ENCODE measurements at places on chromosomes 5 and 9.

DNA sequence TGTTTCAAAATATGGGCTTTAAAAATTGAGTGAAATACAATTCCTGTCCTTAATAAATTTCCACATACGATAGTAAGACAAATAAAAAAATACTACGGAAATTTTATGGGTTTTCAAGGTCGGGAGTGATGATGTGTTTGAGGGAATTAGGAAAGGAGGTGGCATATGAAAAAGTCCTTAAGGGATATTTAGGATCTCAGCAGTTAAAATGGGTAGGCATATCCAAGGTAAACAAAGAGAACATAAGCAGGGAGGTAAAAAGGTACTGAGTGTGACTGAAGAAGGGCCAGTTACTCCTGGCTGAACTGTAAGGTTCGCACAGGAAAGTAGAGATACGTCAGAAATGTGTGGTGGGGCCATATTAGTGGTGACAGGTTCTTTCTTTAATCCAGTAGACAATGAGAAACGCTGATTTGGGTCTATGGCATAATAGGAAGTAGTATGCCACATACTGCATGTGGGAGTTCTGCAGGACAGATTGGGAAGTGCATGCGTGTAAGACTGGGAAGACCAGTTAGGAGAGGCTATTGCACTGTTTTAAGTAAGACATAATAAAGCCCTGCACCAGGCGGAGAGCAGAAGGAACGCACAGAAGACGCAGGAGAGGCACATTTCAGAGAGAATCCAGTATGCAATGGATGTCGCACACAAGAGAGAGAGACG, 937 bp upstream of the HMGCR start:
- DNase-seq, result peak; percentile 24

GRCh38 chr5:1793301-1793740, 6.3 kb downstream of the MRPL36 start:
- no peak for DNase-seq

DNA sequence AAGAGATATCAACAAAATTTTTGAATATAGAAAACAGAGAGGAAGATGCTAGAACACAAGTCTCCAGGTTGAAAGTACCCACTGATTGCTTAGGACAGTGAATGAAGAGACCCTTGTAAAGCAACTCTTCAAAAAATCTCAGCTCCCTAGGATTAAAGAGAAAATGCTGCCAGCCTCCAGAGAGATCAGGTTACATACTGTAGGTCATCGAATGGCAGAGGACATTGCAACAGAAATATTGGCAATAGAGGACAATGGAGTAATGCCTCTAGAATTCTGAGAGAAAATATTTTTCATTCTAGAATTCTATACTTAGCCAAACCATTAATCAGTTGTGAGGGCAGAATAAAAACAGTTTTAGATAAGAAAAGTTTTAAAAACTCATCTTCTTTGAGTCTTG, 43.1 kb upstream of the ELL2 start:
- no peak for DNase-seq

- DNase-seq, result no peak
Observed at GRCh38 chr5:158914008-158915000, 185.4 kb downstream of the EBF1 start.

- peak; percentile 33 for DNase-seq
Observed at GRCh38 chr5:90590-91547, 1.1 kb upstream of the PLEKHG4B start.

- no peak for DNase-seq
Observed at GRCh38 chr5:39143151-39143860, 69.1 kb upstream of the RICTOR start.

DNA sequence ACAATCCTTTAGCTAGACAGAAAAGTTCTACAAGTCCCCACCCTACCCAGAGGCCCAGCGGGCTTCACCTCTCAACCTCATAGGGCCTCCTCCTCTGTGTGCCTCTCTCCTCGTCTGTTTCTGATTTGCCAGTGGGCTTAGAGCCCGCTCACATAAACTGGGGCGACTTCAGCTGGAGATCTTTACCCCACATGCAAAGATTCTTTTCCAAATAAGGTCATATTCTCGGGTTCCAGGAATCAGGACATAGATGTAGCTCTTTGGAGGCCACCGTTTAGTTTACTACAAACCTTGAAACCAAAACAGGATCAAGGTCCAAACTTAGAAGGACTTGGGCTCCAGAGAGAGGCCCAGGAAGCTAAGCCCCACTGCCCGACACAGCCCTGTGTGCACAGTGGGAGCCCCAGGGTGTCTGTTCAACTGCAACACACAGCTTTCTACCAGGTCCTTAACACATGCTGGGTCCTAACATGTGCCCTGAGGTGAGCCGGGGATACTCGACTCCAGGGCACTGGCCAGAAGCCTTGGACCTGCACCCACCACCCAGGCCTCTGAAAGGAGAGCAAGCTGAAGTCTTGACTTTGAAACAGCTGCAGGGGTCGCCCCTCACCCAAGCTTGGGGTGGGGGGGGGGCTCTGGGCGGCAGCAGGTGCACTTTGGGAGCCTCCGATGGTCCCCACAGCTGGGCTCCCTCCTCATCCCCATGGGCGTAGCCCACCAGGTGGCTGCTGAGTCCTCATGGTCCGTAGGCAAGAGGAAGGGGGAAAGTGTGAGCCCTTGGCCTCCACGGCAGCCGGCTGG, 26.8 kb upstream of the SLC12A7 start:
- no peak for DNase-seq

GRCh38 chr5:134543820-134544614, 18.5 kb downstream of the JADE2 start:
- no peak for DNase-seq

- DNase-seq, result no peak
Observed at GRCh38 chr9:17833846-17834245, 255.0 kb downstream of the SH3GL2 start.

DNA sequence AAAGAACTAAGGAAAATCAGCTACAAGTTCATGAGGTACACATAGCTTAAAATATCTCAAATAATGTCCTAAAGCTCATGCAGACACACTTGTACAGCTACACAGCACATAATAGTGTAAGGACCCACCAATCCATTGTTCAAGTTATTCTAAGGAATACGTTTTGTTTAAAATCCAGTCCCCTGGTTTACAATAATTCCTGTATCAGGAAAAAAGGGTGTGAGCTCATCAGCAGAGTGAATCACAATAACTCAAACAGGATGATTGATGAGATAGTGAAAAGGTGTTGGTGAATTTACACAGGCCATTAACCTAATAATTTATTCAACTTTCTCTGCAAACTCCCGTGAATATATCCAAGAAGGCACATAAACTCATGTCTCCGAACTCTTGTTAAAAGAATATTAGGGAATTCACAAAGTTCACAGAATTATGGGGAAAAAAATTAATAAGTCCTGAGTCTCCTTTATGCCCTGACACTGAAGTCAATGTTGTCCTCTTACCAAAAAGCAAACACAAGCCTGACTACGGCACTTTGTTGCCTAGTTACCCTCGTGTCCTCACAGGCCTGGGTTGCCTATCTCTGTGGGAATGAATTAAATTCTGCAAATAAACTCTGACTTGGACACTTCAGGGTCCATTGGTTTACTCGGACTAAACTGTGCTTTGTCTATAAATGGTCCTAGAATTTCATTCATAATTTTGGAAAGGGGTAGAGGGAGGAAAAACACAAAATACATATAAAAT, 142.8 kb upstream of the PDE4D start:
- DNase-seq, result peak; percentile 47

DNA sequence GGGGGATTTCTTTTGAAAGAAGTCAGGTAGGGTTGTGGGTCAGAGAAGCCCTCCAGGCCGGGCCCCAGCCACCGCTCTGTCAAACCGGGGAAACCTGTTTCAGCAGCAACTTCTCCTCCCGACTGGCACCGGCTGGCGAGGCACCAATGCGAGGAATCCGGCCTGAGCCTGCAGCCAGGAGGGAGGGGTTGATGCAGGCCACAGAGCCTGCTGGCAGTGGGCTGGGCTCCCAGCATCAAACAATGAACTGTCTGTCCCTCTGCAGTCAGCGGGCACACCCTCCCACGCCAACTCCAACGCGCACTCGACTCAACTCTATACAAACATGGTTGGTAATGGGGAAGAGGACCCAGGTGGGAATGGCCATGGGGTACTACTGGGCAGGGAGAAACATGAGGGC, 12.1 kb downstream of the PCDH1 start:
- no peak for DNase-seq

GRCh38 chr5:26690511-26690910, 347.9 kb downstream of the CDH9 start:
- DNase-seq, result no peak

DNA sequence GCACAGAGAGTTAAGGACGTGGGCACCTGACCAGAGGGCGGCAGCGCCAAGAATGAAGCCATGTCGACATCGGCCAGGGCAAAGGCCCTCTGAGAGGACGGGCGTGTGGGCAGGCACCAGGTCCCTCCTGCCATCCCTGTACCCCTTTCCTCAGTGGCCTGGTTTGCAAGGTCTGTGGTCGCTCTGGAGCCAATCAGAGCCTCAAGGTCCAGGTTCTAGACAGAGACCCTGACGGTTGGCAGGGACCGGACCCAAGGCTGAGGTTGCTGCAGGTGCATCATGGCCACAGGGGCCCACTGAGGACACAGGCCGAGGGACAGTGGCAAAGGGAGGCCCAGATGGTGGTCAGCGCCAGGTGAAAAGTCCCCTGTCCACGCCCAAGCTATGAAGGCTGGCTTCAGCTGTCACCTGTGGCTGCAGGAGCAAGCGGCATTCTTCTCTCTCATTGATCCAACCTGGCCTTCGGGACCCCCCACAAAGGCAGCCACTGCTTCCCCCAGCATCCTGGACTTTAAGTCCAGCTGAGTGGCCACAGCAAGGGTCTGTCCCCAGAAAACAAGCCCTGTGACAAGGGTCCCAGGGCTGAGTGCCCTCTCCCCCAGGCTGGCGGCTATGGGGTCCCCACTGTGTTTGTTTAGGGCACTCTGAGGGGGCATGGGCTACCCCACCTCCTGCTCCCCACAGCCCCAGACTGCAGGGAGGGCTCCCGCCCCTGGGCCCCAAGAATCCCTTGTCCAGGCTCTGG, 48.9 kb downstream of the VAV2 start:
- DNase-seq, result no peak

DNA sequence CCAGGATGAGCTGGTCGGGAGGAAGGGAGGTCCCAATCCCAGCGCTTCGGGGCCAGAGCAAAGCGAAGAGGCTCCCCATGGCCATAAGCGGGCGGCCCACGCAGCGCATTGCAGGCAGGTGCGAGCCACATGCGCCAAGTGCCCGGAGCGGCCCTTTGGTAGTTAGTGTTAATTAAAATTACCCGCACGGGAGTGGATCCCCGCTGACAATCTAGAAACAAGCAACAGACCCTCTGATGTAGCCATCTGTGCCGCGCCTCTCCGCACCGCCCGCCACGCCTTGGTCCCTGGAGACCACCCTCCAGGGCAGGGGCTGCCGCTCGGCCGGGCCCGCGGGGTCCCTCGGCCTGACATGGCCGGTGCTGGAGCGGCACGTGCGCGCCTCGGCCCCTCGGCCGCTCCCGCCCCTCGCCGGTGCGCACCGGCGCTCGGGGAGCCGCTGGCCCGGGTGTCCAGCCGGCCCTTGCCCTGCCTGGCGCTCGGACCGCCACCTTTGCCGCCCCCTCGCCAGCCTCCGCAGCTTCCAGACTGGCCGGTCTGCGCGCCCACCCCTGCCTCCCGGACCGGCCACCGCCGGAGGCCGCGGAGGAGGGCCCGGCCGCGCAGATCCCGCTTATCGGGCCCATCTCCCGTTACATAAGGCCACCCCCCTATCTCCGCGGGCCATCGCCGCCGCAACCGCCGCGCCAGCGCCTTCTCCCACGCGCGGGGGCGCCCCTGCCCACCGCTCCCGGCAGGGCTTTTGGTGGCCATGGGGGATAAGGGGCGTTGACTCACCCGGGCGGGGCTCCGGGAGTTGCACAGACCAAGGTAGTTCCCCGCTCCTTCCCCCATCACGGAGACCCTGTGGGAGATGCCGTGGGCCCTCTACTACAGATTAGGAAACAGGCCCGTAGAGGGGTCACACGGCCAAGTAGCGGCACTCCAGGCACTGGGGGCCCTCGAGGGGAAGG, 1.9 kb upstream of the IL13 start:
- DNase-seq, result no peak

DNA sequence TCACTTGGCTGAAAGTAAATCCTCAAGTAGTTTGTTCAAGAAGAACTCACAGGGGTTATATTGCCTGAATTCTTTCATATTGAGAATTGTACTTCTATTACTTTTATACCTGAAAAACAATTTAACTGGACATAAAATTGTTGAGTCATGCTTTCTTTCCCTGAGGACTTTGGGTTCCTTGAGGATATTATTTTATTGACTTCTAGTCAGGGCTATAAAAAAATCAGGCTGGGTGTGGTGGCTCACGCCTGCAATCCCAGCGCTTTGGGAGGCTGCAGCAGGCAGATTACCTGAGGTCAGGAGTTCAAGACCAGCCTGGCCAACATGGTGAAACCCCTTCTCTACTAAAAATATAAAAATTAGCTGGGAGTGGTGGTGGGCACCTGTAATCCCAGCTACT, 17.9 kb upstream of the CDC42SE2 start:
- no peak for DNase-seq

- peak; percentile 41 for DNase-seq
Observed at GRCh38 chr5:35926389-35927051, 11.9 kb downstream of the CAPSL start.

GRCh38 chr9:114247077-114247476, 75.8 kb upstream of the ORM1 start:
- DNase-seq, result no peak

DNA sequence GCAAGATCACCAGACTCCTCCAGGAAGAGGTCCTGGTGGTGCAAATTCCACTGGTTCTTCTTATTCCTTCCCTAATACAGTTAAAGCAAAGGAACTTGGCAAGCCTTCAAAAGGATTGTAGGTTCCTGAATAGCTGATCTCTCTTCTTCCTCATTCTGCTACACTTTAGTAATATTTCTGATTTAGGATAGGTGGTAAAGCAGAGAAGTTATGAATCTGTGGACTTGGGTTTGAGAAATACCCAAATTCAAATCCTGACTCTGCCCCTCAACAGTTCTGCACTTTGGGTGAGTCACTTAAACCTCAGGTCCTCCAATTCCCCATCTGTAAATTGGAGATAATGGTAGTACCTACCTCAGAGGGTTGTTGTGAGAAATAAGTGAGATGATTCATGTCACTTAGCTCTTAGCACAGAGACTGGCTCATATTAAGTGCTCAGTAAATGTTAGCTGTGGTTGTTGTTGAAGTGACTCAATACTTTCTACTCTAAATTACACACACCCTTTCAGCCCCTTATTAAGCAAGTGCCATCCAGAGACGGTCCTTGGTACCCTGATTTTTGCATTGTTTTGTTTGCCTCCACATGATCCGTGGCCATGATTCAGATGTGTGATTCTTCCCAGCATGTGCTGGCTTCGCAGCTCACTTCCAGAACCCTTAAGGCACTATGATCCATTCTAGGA, 5.2 kb downstream of the SH3RF2 start:
- no peak for DNase-seq

- no peak for DNase-seq
Observed at GRCh38 chr5:117794847-117795246, 1193.5 kb downstream of the DTWD2 start.

DNA sequence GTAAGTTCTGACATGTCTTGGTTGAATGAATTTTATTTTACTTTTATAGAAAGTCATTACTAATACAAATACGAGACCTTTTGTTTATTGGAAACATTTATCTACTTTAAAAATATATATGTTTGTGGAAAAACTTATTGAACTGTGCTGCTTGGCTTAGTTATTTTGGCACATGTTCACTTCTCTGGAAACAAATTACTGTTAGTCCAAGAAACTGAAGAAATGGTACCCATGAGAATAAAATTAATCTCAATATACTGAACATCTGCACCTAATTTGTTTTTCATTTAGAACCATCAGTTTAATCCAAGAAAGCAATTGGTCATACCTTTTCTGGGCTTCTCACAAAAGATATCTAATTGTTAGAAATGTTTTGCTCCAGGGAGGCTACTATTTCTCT, 32.2 kb downstream of the INVS start:
- DNase-seq, result no peak

Measured in NCI-H2081 treated with DMSO at 0.1 percent for 48 hours (cell line).